ENCODE measurements at places on chromosomes 6 and 20.

DNA sequence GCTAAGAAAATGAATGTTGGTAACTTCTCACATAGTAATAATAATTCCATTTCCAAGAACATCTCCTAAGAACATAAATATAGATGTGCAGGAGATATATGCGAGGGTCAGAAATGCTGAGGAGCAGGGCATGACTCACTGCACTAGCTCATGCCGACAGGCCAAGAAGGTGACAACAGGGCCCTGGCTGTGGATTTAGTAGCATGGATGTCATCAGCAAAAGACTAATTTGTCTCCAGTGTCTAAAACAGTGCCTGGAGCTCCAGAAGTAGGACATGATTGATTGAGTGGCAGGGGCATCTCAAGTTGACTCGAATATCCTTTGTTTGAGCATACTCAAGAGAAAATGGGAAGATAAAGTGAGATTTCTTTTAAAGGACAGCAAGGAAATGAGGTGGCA is 207.0 kb upstream of the FOXA2 start:
- H3K4me1 ChIP-seq, result peaks cover 34% of the 10 kb centered on the region
- DNase-seq, result no peak
- H3K27me3 ChIP-seq, result no peaks in the 10 kb centered on the region

DNA sequence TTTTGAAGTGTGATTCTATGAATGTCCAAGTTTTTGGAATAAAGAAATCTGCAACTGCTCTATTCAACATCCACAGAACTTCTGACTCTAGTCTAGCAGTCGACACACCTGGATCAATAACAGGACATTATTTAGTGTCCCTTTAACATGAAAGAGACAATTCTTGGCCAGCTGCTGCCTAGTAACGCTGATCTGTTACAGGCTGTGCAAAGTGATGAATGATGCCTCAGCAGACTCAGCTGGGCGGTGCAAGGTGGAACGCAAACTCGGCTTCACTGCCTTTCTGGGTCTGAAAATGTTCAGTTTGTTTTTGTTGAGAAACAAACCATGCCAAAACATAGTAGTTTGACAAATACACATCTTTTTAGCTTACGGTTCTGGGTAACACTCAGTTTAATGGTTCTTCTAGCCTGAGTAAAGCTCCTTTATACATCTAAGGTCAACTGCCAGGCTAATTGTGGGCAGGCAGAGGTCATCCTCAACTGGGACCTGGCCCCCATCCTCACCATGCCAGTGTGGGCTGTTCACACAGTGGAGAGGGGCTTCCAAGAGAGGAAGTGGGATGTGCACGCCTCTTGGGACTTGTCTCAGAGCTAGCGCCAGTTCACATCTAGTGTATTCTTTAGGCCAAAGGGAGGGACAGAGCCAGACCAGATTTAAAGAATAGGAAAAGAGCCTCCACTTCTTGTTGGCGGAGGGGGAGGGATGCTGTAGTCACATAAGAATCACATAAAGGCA is 879.7 kb downstream of the QKI start:
- peak; percentile 10 for DNase-seq
- H3K27me3 ChIP-seq, result no peaks in the 10 kb centered on the region
- H3K27ac ChIP-seq, result no peak overlapping the region
- no peaks in the 10 kb centered on the region for H3K4me1 ChIP-seq
- H3K36me3 ChIP-seq, result no peaks in the 10 kb centered on the region

GRCh38 chr6:89492025-89492640 is 59.2 kb downstream of the ANKRD6 start:
- no peaks in the 10 kb centered on the region for H3K27me3 ChIP-seq
- no peaks in the 10 kb centered on the region for H3K4me1 ChIP-seq
- H3K4me3 ChIP-seq, result no peak overlapping the region

DNA sequence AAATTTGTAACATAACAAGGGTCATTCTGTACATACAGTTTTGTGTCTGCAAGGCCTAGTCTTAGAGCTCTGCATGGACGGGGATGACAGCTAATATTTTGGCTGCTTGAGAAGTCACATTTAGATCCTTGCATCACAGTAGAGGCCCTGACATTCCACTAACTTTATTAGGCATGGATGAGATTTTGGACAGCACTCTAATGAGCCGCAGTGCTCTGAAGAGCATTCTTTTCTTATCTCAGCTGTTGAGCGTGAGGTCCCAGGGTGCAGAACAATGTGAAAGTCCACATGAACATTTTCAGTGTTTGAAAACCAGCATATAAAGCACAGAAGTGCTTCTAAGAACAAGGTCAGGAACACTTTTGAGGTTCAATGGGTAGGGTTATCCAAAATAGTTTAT is 58.9 kb downstream of the IPCEF1 start:
- peaks cover 6% of the 10 kb centered on the region for H3K4me1 ChIP-seq
- H3K36me3 ChIP-seq, result no peaks in the 10 kb centered on the region
- no peak overlapping the region for H3K27ac ChIP-seq
- DNase-seq, result peak; percentile 43
- no peak overlapping the region for H3K4me3 ChIP-seq
- H3K27me3 ChIP-seq, result no peaks in the 10 kb centered on the region

DNA sequence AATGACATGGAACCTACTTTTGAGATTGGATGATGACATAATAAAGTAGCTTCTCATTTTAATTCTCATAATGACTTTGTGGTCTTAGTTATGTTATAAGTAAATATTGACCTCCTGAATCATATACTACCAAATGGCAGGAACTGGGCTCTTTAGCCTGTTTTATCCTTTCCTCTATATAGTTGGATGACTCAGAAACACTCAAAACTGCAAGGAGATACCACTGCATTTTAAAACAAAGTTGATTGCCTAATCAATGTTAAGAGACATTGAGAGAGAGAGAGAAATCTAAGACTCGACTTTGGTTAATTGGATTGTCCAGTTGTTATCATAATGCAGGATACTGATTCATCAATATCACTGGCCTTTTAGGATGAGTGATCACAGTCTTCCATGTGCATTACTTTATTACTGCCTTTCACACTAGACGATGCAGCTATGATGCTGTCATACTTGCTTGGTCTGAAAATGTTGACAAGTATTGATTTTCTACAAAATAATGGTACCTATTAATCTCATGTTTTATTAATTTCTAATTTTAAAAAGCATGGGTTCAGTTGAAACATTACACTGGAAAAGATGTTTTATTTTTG is 320.0 kb downstream of the NKAIN2 start:
- H3K4me1 ChIP-seq, result peaks cover 2% of the 10 kb centered on the region
- no peak for DNase-seq
- no peaks in the 10 kb centered on the region for H3K36me3 ChIP-seq
- no peak overlapping the region for H3K4me3 ChIP-seq
- H3K27ac ChIP-seq, result no peak overlapping the region
- no peaks in the 10 kb centered on the region for H3K27me3 ChIP-seq

DNA sequence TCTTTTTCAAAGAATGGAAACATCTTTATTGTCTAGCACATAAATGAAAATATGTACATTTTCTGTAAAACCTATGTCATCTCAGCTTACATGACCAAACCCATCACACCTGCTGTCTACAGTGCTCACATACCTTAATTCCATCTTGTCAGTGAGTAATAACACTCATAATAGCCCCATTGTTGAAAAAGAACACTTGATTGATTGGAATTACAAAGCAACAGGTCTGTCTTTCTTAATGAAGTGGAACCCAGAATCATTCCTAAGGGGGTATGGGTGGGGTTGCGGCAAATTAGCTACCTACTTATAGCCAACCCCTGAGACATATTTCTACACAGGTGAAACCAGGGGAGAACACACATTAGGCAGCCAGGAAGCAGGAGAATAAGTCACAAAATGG is 20.2 kb downstream of the ADGRF4 start:
- no peaks in the 10 kb centered on the region for H3K27me3 ChIP-seq
- no peak overlapping the region for H3K4me3 ChIP-seq
- no peaks in the 10 kb centered on the region for H3K36me3 ChIP-seq
- H3K4me1 ChIP-seq, result no peaks in the 10 kb centered on the region
- no peak overlapping the region for H3K27ac ChIP-seq

DNA sequence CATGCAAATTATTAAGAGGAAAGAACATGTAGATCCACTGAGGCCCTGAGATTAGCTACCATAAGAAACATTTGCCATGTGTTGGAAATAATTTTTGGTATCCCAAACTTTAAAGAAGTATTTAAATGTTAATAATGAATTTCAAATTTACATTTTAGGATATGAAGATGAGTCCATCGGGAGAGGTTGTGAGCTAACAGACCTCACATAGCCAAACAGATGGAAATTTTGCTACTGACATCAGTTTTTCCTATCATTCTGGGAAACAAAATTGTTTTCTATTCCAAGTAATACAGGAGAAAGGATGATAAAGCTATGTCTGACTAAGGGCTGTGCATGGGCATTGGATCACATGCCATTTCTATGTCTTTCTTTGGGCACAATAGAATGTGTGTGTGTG is 809.6 kb downstream of the TENT5A start:
- no peaks in the 10 kb centered on the region for H3K4me1 ChIP-seq
- DNase-seq, result peak; percentile 96
- H3K27ac ChIP-seq, result peak overlapping the region; percentile 48

DNA sequence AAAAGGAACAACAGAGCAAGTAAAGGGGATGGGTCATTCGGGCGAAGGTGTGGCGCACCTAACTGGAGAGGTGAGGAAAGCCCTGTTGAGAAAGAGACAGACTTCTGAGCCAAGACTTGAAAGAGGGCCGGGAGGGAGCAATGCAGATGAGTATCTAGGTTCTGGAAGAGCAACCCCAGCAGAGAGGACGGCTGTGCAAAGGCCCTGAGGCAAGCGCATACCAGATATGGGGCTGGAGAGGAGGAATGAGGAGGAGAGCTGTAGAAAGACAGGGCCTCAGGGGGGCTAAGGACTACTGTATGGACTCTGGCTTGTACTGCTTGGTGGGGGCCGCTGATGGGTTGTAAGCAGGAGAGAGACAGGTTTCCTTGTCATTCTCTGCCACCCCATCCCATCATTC is 21.9 kb downstream of the TRERF1 start:
- no peaks in the 10 kb centered on the region for H3K27me3 ChIP-seq
- DNase-seq, result no peak
- H3K4me3 ChIP-seq, result no peak overlapping the region
- H3K4me1 ChIP-seq, result peaks cover 16% of the 10 kb centered on the region
- peaks cover 6% of the 10 kb centered on the region for H3K36me3 ChIP-seq

- H3K27ac ChIP-seq, result no peak overlapping the region
- DNase-seq, result no peak
- H3K4me1 ChIP-seq, result peaks cover 2% of the 10 kb centered on the region
- H3K4me3 ChIP-seq, result no peak overlapping the region
- no peaks in the 10 kb centered on the region for H3K36me3 ChIP-seq
Observed at GRCh38 chr6:34559651-34560365, 3.7 kb upstream of the SPDEF start.

DNA sequence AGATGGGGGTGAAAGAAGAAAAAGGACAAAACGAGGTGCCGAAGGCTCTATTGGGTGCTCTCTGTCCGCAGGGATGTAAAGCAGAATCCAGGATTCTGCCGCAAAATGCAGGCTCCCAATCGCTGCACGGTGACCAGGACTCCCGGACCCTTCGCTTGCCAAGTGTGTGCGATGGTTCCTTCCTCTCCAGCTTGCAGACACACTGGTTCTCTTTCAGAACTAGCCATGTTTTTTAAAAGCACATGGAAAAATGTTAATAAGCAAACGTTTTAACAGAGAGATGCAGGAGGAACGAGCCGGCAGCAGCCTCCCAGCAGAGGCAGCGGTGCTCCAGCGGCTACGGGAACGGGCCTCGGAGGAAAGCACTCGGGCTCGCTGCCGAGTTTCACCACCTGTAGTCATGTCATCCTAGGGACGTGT is 59.6 kb downstream of the ZNF831 start:
- peaks cover 34% of the 10 kb centered on the region for H3K27me3 ChIP-seq
- peaks cover 22% of the 10 kb centered on the region for H3K4me1 ChIP-seq
- peak; percentile 69 for DNase-seq

DNA sequence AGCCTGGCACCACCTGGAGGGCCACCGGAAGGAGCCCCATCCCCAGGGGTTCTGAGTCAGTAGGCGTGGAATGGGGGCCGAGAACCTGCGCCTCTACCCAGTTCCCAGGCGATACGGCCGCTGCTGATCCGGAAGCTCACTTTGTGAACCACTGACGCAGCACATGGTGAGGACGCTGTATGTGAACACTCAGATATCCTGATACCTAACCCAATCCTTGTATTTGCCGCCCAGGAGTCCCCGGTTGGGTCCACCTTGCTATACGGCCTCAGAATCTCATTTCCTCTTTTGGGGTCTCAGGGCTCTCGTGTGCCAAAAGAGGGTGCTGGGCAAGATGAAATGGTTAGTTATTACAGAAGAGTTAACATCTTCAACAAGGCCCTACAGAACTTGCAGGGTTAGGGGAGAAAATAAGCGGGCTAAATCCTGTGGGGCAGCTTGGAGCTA is 604 bp upstream of the RAB5IF start:
- H3K36me3 ChIP-seq, result peaks cover 26% of the 10 kb centered on the region
- peaks cover 16% of the 10 kb centered on the region for H3K4me1 ChIP-seq
- H3K27ac ChIP-seq, result peak overlapping the region; percentile 89
- peak overlapping the region; percentile 22 for H3K4me3 ChIP-seq
- H3K27me3 ChIP-seq, result no peaks in the 10 kb centered on the region
